ENCODE measurements at places on chromosomes 1 and 21.
A peak's percentile ranks its signal among the peaks of the same experiment; 100 is the strongest.

DNA sequence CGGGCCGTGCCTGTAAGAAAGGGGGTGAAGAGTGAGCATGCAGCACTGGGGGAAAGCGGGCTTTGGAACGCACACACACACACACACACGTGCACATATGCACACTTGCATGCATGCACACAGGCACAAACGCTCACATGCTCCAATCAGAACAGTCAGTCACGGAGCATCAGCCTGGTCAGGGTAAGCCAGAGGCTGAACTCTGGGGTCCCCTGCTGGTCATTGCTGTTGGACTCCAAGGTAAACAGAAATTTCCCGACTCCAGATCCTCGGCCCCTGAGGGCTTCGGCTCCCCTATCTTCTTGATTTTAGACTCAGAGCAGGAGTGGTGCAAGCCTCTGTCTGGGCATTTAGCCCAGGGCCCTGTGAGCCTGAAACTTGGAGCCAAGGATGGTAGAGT, 54.2 kb downstream of the SYT2 start:
- no peak for DNase-seq

- DNase-seq, result no peak
Observed at GRCh38 chr1:180144659-180145357, 9.9 kb upstream of the QSOX1 start.

- DNase-seq, result no peak
Observed at GRCh38 chr21:36642777-36643176, 56.1 kb upstream of the SIM2 start.

- DNase-seq, result no peak
Observed at GRCh38 chr1:205917466-205918238, 25.6 kb downstream of the SLC26A9 start.

DNA sequence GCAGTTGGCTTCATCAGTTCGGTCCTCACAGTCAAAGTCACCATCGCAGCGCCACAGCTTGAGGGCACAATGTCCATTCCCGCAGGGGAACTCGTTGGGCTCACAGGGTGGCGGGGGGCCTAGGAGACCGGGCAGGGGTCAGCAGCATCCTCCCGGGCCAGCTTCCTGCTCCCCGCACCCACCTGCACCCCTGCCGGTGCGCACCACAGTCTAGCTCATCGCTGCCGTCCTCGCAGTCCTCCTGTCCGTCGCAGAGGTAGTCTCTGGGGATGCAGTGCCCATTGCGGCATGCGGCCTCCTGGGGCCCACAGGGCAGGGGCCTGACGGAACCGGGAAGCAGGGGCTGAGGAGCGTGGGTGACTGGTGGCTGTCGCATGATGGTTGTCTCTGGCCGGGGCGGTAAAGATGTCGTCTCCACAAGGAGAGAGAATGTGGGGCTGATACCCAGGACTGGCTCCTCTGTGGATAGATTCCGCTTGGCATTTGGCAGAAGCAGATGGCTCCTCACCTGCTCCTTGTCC, 49.8 kb downstream of the HSPG2 start:
- no peak for DNase-seq

GRCh38 chr1:48109390-48110013, 112.3 kb upstream of the TRABD2B start:
- DNase-seq, result peak; percentile 14

DNA sequence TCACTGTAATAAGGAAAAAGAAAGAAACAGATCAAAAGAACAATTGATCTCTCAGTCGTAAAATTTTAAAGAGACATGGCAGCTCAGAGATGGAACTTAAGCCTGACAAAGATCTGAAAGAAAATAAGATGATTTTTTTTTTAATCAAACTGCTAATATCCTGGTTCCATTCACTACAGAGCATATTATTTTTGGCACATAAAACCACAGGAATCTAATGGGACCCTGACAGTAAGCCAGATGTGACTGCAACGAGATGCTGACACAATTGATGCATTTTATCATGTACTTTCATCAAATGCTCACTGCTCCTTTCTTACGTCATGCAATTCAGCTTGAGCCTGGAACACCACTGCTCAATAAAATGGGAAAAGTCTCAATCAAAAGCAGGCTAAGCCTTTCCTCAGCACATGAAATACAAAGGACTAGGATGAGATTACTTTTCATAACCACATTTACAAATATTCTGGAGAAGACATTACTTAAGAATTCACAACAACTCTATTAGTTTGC, 16.6 kb downstream of the GPATCH2 start:
- no peak for DNase-seq

GRCh38 chr1:55741516-55741915, 526.4 kb upstream of the USP24 start:
- no peak for DNase-seq

DNA sequence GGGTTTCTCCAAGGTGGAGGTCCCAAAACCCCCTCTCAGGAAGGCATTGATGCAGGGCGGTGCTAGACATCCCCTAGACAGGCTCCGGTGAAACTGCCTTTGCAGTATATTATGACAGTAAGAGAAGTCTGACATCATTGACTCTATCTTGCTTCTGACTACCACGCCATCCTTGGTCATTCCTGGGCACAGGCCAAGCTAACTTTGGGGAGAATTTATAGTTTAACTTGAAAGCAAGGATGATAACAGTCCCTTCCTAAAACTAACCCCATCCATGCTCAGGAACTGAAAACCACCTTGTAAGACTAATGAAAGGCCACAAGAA, 30.3 kb downstream of the RSPH1 start:
- DNase-seq, result no peak

DNA sequence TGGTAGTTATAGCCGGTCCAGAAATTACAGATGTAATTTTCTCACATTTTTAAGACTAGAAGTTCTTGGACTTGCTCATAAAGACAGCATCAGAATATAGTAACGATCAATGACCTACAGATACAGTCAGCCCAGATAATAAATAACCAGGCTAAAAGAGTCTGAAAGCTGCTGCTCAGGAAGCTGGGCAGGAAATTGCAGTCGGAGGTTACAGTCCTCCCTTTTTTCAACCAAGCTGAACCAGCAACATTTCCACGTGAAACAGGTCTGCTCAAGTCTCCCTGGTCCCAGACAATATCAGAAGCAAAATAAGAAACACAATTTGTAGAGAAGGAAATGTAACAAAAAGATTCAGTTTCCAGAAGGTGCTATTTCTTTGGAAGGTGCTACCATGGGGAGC, 457.4 kb downstream of the SIPA1L2 start:
- DNase-seq, result no peak

GRCh38 chr1:176177764-176178163, 29.3 kb downstream of the COP1 start:
- DNase-seq, result no peak

Data from CD4-positive, alpha-beta T cell treated with Interleukin-4 for 4 hours (primary cell).